T-helper 17 cell (primary cell): ENCODE measurements at places on chromosomes 7 and 10. TPM values are rescaled to one million over a fixed set of nuclear protein-coding genes. Genes with fewer than 3 reads are reported as not detected.
A peak's percentile ranks its signal among the peaks of the same experiment; 100 is the strongest.

DNA sequence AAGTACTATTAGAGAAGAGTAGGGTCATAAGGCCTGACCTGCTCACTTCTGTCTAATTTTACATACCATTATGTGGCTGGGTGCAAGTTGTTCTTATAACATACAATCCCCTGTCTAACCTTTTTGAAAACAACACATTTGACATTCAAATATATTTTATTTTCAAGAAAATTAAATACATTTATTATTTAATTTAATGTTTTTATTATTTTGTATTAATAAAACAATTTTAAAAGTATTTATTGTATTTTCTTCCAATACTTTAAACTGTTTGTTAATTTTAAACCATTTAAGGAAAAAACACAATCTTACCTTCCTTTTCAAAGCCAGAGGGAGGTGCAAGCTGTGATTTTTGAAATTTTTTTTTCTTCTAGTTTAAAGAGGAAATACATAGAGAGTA, 232.8 kb downstream of the KCND2 start:
- H3K4me1 ChIP-seq = no peaks in the 10 kb centered on the region
- H3K27ac ChIP-seq = no peak overlapping the region

- no peaks in the 10 kb centered on the region for H3K36me3 ChIP-seq
- no peak for DNase-seq
- H3K27me3 ChIP-seq = no peaks in the 10 kb centered on the region
- H3K27ac ChIP-seq = no peak overlapping the region
Measured at GRCh38 chr7:46071601-46072000, 150.5 kb upstream of the IGFBP3 start.

- no peaks in the 10 kb centered on the region for H3K36me3 ChIP-seq
- H3K4me1 ChIP-seq = peaks cover 5% of the 10 kb centered on the region
- DNase-seq = no peak
- H3K27ac ChIP-seq = no peak overlapping the region
- H3K27me3 ChIP-seq = peaks cover 39% of the 10 kb centered on the region
Measured at GRCh38 chr10:47323636-47324296, 1.5 kb downstream of the GDF2 start.

- no peaks in the 10 kb centered on the region for H3K36me3 ChIP-seq
- no peak for DNase-seq
- H3K4me1 ChIP-seq = no peaks in the 10 kb centered on the region
- peaks cover 5% of the 10 kb centered on the region for H3K27me3 ChIP-seq
- H3K27ac ChIP-seq = no peak overlapping the region
Measured at GRCh38 chr10:114310346-114310745, 71.3 kb downstream of the VWA2 start.

DNA sequence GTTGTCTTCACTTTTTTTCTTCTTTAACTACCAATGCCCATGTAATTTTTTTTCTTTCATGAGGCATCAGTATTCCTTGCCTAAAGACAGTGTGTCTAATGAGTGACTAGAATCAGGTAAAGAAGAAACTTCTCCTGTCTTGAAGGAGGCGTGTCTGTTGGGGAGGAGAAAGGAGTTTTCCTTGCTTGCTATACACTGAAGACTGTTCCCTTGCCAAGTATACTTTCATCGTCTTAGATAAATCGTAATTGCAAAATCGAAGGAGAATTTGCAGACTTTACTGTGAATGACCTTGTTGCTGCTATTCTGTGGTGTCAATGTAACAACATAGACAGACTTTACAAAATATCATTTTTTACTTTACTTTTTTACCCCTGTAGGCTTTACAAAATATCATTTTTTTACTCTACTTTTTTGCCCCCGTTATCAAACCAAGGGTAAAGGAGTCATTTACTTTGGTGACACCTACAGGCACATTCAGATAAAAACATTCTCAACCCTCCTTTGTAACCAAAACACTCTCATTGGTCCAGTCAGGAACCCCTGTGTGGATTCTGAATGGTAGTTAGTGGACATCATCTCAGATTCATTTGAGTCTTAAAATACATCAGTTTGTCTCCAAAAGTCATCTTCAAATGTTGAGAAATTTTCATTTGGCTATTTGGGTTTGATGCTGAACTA, 232.4 kb downstream of the AHR start:
- peaks cover 7% of the 10 kb centered on the region for H3K4me1 ChIP-seq
- H3K27me3 ChIP-seq = peaks cover 20% of the 10 kb centered on the region
- peak overlapping the region; percentile 19 for H3K27ac ChIP-seq
- no peak for DNase-seq
- no peak overlapping the region for H3K4me3 ChIP-seq

DNA sequence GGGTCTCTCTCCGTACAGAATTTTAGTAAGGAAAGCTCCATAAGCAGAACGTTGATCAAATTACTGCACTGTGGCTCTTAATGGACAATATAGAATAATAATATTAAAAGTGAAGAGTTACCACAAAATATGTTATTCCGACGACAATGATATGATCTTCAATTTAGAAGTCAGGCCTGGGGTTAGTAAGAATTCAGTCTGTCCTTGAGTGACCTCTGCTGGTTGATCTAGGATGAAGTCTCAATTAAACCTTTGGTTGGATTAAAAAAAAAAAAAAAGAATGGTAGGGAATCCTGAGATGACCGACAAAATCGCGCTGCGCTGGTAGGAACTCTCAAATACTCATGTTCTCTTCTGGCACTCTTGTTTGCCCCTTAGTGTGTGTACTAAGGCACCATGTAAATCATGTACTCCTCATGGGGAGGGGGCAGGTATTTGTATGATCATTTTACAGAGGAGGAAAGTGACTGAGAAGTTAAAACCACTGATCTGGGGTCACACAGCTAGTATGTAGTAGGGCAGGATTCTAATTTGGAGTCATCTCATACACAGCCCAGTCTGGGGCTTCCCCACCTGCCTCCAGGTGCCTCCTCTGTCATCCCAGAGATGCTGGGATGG, 161.3 kb upstream of the NPVF start:
- H3K36me3 ChIP-seq = no peaks in the 10 kb centered on the region
- H3K4me1 ChIP-seq = peaks cover 10% of the 10 kb centered on the region
- no peak for DNase-seq
- no peak overlapping the region for H3K4me3 ChIP-seq
- H3K27ac ChIP-seq = no peak overlapping the region

Gene SDK1
- 0.13 TPM for total RNA-seq

Gene SLC29A3
- total RNA-seq = 3.3 TPM

Gene CLDN3
- total RNA-seq = not detected

Gene SUN3
- total RNA-seq = not detected

Gene LIPN
- total RNA-seq = 0.80 TPM

Gene PTER
- total RNA-seq = 18.1 TPM

Gene NUTM2B
- total RNA-seq = 1.7 TPM

Gene FRMPD2
- total RNA-seq = 0.17 TPM
